Endodermal cell (in vitro differentiated cells): ENCODE measurements at places on chromosomes 16 and 17. TPM values are rescaled to one million over a fixed set of nuclear protein-coding genes. Genes with fewer than 3 reads are reported as not detected.

DNA sequence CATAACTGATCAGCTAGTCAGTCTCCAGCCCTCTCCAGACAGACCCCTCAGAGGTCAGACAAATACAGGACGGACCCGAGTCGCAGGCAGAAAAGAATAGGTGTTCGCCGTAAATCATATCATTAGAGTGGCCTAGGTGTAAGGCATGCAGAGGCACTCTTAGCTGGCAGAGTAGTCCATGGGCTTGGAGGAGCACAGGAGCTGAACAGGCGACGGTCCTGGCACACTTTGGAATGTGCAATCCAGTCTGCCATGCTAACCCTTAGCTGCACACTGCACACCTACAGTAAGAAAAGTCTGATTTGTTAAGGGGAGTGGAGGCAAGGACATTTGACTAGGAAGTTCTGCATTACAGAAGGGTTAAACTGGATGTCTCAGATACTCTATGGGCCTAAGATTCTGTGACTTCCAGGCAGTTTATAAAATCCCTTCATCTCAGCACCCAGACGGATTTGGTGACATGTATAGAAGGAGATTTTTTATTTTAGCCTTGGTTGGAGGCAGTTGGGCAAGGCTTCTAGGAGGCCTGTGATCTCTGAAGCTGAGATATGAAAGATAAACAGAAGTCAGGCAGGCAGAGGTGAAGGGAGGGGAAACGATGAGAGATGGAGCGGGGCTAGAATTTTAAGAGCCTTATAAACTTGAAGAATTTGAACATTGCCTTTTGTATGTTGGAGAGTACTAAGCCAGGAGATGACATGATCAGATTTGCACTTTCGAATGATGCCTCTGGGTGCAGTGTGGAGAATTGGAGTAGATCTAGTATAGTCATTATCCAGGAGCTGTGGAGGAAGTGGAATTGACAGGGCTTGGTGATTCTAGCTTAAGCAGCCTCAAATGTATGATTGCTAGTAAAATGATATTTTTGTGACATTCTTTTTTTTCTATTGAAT, 34.6 kb upstream of the SLC5A11 start:
- no peak for DNase-seq

- no peak for DNase-seq
Observed at GRCh38 chr16:47278306-47278970, 134.7 kb upstream of the NETO2 start.

GRCh38 chr16:79081297-79082066, 519.1 kb downstream of the MAF start:
- DNase-seq, result no peak

NEUROD2 gene
- total RNA-seq, result not detected in 2 replicates

ICAM2 gene
- total RNA-seq, result 0.38 TPM in 1 of 3 replicates, not detected in the others

FSCN2 gene
- total RNA-seq, result 0.21 to 1.0 TPM (median 0.67 TPM) in 3 replicates

FOXN1 gene
- total RNA-seq, result not detected in 3 replicates

CDH1 gene
- 123 and 138 TPM in 2 replicates for total RNA-seq

TERB1 gene
- not detected in 2 replicates for total RNA-seq
